Bronchial epithelial cell (primary cell): ENCODE measurements at places on chromosomes 16 and 17.

DNA sequence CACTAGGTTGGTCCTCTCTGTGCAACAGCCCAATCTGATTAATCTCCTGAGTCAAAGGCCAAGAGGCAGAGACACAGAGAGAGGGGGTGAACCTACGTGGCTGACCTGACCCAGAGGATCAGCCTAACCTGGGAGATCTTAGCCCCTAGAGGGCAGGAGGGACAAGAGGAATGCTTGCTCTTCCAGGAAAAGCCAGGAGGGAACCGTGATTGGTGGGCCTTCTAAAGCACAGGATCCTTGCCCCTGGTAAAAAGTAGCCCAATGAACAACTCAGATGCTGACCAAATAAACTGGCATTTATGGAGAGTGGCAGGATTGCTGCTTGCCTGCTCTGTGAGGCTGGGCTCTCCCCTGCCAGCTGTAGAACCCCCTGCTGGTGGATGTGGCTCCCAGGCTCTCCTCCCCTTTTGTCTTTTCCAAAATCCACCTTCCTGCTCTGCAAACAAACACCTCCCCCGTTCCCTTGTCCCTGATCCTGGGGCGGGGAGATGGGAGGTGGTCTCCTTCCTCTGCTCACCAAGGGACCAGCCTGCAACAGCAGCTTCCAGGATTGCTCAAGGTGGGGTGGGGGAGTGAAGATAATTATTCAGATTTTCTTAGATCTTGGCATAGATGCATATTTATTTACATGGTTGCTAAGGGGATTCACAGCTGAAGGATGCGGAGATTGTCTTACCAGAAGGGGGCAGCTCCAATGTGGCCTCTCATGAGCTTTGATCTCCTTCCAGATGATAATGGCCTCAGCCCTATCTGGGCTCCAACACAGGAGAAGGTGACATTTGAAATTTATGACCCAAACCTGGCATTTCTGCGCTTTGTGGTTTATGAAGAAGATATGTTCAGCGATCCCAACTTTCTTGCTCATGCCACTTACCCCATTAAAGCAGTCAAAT, 71.9 kb downstream of the SDR42E1 start:
- no peak for DNase-seq

DNA sequence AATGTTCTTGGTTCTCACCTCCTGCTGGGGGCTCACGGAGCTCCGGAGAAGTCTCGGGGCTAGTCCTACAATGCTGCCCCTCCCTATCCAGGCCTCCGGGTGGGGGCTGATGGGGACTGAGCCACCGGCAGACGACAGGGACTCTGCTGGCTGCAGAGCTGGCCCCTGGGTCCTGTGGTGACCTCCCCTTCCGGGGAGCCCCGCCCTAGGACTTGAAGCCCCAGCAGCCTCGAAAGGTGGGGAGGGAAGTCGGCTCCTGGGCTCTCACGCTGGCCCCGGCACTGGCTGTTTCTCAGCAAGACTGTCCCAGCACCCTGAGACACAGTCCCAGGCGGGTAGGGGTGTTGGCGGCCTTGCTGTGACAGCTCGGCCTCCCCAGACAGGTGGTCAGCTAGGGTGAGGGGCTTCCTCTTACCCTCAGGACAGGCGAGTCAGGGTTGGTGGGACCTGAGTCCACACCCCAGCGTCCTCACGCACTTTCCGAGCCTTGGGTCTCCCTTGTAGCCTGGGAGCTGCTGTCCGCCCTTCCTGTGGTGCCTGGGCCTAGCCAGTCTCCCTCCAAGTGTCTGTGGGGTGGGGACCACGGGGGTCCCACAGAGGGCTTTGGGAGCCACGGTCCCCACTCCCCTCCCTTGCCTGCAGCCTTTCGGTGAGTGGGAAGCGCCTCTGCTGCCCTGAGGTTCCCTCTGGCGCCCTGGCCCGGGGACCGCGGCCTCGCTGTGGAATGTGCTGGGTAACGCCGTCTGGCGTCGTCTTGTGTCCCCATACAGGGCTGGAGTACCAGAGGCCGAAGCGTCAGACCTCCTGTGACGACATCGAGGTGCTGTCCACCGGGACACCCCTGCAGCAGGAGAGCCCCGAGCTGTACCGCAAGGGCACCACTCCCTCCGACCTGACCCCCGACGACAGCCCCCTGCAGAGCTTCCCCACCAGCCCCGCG, 76.6 kb downstream of the KLHDC4 start:
- no peak for DNase-seq

GRCh38 chr16:46908540-46909372, 24.6 kb downstream of the GPT2 start:
- DNase-seq = peak; percentile 49

- DNase-seq = no peak
Observed at GRCh38 chr17:35293151-35293847, 50.4 kb downstream of the SLFN5 start.

DNA sequence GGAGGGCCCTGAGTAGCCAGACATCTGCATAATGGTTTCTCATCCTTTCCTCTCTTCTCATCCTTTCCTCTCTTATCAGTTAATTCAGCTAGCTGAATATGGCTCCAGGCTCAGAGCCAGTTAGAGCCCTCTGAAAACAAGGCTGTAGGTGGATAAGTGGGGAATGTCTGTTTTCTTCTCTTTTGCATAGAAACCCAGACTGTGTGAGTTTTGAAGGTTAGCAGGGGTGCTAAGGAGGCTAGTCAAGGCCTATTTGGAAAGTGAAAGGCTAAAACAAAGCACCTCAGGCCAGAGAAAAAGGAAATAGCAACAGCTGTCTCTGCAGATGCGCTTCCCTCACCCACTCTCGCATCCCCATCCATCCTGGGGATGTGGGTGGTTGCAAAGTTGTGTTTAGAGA, 420.9 kb downstream of the SHISA9 start:
- no peak for DNase-seq

DNA sequence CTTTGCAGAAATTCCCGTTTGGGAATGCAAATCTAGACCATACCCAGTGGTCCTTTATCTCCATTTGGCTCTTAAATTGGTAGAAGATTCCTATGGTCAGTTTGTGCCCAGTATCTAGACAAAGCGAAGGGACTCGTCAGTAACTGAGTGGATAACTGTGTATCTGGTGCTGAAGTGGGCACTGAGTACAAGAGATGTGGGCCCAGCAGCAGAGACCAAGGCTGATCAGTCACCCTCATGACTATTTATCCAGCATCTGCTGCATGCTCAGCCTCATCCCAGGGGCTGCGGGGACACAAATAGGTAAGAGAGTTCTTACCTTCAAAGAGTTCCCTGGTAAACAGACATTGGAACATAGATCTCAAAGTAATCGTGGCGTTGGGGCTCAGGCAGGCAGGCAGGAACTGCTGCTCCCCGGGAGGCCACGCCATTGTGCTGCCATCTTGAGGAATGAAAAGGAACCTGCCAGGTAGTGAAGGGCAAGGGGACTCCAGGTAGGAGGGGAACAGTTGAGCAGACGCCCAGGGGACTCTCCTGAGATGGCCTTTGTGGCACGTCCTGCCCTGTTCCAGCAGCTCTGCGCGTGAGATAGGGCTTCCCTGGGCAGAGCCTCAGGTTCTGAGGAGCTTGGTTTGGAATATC, 10.3 kb downstream of the NT5M start:
- DNase-seq = peak; percentile 57

DNA sequence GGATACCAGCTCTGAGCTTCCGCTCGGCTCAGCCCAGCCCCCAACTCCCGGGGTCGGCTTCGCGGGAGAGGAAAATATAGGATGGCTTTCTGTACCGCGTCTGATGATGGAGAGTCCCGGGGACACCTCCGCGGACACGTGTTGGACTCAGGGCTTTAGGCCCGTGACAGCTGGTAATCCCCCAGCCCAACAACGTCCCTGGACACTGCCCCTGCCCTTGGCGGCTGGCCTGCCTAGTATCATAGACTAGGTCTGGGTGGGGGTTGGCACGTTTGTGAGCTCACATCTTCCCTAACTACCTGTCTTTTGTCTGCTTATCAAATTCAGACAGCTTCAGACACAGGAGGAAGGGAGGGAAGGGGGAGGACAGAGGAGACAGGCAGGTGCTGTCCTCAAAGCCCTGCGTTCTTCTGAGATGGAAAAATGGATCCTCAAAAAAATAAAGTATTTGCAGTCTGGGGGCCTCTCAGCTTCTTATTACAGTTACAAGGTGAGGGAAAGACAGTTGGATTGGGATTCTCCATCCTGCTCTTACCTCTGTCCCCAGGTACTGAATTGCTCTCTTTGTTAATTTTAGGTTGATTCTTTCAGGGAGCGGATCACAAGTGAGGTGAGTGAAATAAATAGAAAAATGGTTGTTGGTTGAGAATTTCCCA, 698 bp downstream of the PSME3 start:
- no peak for DNase-seq

DNA sequence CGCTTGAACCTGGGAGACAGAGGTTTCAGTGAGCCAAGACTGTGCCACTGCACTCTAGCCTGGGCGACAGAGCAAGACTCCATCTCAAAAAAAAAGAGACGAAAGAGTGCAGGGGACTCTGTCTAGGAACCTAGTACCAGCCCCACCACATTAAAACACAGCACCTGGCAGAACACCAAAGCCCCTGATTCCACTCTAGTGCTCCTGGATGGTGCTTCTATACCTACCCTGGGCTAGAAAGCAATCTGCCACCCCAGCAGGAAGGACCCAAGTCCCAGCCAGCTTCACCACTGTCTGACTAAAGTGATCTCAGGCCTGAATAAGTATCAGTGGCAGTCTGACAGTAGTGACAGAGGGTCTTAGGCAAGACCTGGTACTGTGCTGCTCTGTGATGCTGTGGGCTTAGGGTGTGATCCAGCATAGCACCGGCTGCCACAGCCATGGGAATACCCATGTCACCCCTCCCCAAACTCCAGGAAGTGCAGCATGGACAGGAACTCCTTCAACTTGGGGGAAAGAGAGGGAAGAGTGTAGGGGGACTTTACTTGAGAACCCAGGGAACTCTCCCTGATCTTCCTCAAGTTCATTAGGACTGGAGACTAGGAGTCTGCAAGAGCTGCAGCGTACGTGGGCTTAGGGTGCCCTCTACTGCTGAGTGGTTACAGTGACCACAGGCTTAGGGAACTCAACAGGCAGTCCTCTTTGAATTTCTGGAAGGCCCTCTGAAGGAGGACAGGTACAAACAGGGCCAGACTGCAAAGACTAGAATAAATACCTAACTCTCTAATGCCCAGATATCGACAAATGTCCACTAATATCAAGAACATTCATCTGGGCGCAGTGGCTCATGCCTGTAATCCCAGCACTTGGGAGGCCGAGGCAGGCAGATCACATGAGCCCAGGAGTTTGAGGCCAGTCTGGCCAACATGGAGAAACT, 30.0 kb upstream of the RNF43 start:
- DNase-seq = peak; percentile 81

- peak; percentile 43 for DNase-seq
Observed at GRCh38 chr16:87407511-87408112, 15.5 kb downstream of the MAP1LC3B start.

DNA sequence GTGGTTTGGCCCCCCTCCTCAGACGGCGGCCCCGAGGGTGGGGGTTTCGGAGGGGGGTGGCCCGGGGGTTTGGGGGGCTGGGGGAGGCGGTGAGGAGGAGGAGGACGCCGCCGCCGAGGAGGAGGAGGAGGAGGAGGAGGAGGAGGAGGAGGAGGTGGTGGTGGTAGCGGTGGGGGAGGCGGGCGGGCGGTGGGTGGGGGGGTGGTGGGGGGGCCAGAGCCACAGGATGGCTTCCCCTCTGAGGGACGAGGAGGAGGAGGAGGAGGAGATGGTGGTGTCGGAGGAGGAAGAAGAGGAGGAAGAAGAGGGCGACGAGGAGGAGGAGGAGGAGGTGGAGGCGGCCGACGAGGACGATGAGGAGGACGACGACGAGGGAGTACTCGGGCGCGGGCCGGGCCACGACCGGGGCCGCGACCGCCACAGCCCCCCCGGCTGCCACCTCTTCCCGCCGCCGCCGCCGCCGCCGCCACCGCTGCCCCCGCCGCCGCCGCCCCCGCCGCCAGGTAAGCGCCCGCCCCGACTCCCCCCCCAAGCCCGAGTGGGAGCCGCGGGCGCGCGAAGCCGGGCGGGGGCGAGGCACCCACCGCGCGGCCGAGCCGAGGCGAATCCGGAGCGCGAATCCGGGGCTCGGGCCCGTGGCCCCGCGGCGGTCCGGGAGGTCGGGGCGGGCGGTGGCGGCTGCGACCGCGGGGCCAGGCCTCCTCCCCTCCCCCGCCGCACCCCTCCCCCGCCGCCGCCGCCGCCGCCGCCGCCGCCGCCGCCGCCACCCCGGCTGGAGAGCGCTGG, 3.8 kb upstream of the CHD3 start:
- no peak for DNase-seq

DNA sequence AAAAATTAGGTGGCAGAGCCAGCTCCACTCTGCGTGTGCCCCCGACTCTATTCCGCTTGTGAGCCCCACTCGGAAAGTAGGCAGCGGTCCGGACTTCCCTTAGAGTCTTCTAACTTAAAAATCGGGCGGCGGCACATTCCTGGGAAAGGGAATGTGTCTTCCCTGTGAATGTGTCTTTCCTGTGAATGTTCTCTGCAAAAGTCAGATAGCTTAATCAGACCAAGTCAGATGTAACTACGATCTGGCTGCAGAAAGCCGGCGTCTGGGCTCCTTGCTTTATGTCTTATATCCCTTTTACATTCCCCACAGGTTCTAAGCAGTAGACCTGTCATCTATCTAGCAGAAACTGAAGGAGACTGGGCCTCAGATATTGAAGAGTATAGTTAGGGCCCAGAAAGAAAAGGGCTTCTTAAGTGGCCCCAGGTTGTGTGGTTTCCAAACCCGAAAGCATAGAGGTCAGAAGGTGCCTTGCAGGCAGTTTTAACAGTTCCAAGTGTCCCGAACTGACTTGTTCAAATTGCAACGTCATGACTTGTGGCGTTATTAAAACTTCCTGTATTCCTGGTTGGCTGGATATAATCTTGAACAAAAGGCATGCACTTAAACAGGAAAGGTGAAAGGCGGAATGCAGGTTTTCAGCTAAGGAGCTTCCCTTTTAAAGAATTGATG, 601 bp downstream of the PHKB start:
- DNase-seq = peak; percentile 80

DNA sequence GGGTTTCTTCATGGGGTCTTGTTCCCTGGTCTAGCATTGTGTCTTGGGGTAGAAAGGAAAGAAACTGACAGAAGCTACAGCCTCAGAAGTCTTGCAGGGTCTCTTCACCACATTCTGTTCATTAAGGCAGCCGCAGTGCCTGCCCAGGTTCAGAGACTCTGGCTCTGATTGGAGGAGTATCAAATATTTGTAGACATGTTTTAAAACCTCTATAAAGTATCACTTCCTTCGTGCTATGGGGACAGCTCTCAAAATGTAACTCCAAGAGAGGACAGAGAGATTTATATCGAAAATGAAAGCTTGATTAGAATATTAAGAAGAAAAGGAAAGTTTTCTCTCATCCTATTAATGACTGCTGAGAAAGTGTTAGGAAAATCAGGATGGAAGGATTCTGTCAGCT, 107.0 kb upstream of the CACNG3 start:
- DNase-seq = no peak

GRCh38 chr16:16073891-16074881, 124.8 kb downstream of the ABCC1 start:
- no peak for DNase-seq

- no peak for DNase-seq
Observed at GRCh38 chr16:49330562-49331201, 42.9 kb upstream of the C16orf78 start.

DNA sequence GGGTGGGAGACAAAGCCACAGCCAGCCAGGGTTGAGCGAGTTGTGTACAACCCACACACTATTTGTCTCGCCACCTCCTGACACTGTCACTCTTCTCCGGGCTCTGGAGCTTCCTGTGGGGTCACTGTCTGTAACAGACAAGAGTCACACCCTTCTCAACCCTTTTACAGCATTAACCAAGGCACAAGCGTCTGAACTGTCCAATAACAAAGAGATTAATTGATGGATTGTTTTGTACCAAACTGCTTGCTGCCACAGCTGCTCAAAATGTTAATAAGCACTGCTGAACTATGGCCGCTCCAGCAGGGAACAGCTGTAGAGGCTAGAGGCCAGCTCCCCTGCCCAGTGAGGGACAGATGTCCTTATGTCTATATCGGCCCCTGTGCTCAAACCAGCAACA, 25.2 kb upstream of the HYDIN start:
- no peak for DNase-seq
